Type B pancreatic cell (in vitro differentiated cells): ENCODE measurements at places on chromosomes 16 and 17. TPM values are rescaled to one million over a fixed set of nuclear protein-coding genes. Genes with fewer than 3 reads are reported as not detected.

DNA sequence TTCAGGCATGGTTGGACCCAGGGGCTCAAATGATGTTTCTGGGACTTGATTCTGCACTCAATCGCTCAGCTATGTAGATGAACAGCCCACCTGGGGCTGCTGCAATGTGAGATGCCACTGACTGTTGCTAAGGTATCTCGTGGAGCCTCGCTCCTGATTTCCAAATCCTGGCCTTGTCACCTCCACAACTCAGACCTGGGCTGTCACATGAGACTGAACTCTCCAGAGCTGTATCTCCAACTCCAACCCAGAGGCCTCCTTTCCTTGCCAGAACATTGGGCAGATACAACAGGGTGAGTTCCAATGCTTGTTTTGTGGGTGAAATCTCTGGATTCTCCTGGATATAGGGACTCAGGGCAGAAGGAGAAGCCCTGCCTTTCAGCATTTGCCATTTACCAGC lies 79.5 kb downstream of the GNAO1 start:
- no peak for DNase-seq

DNA sequence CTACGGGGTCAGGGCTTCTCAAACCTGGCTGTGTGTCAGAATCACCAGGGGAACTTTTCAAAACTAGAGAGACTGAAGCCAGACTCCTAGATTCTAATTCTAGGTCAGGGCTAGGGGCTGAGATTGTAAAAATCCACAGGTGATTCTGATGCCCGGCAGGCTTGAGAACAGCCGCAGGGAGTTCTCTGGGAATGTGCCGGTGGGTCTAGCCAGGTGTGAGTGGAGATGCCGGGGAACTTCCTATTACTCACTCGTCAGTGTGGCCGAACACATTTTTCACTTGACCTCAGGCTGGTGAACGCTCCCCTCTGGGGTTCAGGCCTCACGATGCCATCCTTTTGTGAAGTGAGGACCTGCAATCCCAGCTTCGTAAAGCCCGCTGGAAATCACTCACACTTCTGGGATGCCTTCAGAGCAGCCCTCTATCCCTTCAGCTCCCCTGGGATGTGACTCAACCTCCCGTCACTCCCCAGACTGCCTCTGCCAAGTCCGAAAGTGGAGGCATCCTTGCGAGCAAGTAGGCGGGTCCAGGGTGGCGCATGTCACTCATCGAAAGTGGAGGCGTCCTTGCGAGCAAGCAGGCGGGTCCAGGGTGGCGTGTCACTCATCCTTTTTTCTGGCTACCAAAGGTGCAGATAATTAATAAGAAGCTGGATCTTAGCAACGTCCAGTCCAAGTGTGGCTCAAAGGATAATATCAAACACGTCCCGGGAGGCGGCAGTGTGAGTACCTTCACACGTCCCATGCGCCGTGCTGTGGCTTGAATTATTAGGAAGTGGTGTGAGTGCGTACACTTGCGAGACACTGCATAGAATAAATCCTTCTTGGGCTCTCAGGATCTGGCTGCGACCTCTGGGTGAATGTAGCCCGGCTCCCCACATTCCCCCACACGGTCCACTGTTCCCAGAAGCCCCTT lies 10.9 kb downstream of the STH start:
- DNase-seq, result no peak

The PIMREG gene
- total RNA-seq, result 7.6 and 45.1 TPM in 2 replicates

The ALOXE3 gene
- total RNA-seq, result 0.14 TPM in 1 of 2 replicates, not detected in the other

DNA sequence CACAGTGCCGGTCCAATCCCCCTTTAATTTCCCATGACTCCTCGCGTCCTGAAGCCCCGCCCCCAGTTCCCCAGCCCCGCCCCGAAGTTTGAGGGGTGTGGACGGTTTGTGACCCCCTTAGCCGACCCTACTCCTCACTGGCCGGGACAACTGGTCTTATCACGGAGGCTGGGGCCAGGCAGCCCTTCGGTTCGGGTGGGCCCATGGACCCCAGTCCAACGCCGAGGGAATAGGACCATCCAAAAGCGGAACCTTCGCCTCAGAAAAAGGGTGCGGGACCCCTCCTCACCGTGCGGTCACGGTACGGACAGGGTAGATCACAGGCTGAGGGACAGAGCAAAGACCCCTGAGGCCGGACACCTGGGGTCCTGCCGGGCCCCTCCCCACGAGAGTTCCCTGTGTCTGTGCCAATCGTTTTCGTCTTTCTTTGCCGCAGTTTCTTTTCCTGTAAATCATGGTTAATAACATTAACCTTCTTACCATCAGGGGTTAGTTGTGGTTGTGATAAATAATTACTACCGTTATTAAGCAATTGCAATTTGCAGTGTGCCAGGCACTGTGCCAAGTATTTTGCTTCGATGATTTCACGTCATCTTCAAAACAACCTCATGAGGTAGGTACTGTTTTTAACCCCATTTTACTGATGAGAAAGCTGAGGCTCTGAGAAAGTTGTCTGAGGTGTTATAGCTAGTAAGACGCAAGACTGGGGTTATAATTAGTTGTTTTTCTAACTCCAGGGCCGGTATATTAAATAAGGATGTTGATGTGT lies 543 bp downstream of the TMUB2 start:
- DNase-seq, result no peak

DNA sequence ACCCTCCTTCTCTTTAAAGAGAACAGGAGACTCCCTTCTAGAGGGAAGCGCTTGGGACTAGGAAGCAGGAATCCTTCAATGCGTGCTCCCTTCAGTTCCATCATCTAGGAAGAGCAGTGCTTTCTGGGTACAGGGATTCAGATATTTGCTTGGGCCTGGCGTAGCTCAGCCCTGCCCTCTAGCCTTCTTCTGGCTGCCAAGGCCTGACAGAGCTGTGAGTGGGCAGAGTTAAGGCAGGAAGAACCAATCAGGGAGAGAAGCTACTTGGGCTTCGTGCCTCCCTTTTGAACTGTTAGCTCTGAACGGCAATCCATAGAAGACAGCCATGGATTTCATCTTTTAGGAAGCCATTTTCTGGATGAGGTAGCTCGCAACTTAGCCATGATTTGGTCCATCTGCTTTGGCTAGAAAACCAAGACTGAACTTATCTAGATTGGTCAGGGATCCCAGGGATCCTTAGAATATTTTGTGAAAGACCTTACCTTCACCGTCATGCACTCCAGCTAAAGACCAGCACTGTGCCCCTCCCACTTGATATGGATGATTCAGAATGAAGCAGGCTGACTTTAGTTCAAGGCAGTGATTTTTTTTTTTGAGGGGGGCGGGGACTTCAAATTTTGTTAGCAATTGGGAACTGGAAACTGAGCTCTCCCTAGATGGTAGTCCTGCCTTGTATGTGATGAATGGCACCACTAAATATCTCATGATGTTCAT lies 2.5 kb upstream of the CORO6 start:
- DNase-seq, result no peak

The POLR3K gene
- 12.6 and 17.6 TPM in 2 replicates for total RNA-seq

The SAMD14 gene
- total RNA-seq, result 2.2 and 14.1 TPM in 2 replicates

DNA sequence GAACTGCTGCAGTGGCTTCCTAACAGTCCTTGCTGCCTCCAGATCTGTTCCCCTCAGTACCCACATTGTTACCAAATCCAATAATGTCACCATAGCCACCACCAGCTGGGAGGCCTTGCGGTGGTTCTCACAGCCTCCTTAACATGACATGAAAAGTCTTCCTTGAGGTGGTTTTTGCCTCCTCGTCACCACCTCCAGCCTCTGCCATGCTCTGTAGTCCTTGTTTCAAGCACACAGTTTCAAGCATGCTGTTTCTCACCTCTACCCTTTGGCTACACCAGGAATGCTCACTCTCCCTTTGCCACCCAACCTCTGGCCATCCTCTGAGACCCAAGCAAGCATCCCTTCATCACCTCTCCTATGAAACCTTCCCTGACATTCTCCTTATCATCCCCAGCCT lies 47.2 kb downstream of the DNAH9 start:
- DNase-seq, result no peak

DNA sequence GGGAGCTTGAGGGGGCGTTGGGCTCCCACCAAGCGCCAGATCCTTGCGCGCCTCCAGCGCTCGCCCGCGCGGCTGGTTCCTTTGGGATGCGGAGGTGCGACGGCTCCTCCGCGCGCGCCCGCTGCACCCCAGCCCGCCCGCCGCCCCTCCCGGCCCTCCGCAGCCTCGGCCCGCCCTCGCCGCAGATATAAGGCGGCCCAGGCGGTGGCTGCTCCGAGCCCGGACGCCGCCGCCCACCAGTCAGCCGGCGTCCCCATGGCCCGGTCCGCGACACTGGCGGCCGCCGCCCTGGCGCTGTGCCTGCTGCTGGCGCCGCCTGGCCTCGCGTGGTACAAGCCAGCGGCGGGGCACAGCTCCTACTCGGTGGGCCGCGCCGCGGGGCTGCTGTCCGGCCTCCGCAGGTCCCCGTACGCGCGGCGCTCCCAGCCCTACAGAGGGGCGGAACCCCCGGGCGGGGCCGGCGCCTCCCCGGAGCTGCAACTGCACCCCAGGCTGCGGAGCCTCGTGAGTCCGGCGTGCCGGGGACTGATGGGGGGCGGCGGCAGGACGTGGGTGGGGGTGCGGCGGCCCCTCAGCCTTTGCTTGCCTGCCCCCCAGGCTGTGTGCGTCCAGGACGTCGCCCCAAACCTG lies at the start of gene NPB:
NPB (plus strand) TSS at position 216 of the 630 bp plus-strand sequence; CDS start at position 256, 40 bp downstream.
- DNase-seq, result no peak

- DNase-seq, result no peak
Measured at GRCh38 chr17:41338961-41339485, 11.6 kb downstream of the KRT33A start.

- no peak for DNase-seq
Measured at GRCh38 chr17:35784895-35785294, 10.5 kb downstream of the MMP28 start.

DNA sequence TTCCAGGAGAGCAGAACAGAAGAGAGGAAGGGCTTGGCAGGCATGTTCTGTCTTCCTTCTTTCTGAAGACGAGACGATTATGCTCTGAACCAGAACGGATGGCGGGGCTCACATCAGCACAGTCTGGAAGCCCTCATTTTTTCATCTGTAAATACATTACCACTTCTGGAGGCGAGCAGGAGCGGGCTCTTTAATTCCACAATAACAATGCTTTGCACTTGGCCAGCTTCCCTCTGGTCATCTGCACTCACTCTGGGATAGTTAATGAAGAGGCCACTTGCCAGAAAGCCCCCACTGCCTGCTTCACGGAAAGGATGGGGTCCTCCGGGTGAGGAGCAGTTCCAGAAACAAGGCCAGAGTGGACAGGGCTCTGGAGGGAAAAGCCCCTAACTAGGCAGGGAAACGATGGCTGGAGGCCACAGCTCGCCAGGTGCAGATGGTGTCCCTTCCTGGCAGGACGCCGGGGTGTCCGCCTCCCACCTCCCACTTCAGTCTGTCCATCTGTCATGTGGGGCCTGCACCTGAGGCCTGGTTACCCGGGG lies 13.1 kb upstream of the BCAR1 start:
- no peak for DNase-seq

- DNase-seq, result no peak
Measured at GRCh38 chr16:84672276-84673202, 24.2 kb downstream of the KLHL36 start.

DNA sequence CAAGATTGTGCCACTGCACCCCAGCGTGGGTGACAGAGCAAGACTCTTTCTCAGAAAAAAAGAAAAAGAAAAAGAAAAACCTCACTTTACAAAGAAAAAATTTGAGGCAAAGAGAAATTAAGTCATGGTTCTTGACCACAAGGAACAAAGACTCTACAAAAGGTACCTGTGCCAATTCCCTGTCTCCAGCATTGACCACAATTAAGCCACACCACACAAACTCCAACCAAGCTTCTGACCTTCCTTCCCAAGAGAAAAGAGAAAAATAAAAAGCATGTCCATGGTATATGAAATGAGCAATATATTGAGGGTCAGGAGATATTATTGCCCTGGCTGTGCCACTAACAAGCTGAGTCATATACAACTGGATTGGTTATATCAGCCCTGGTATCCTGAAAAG lies 146.3 kb upstream of the NOG start:
- no peak for DNase-seq

DNA sequence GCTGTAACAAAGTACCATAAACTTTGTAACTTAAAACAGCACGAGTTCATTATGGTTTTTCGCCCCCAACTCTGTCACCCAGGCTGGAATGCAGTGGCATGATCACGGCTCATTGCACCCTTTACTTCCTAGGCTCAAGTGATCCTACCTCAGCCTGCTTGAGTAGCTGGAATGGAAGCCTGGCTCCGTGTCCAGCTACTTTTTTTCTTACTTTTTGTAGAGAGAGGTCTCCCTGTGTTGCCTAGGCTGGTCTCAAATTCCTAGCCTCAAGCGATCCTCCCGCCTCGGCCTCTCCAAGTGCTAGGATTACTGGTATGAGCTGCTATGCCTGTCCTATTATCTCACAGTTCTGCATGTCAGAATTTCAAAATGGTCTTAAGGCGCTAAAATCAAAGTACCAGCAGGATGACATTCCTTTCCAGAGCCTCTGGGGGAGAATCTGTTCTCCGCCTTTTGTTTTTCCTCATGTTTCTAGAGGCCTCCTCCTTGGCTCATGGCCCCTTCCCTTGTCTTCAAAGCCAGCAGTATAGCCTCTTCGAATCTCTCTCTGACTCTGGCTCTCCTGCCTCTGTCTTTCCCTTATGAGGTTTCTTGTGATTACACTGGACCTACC lies 10.1 kb upstream of the PRM1 start:
- no peak for DNase-seq

GRCh38 chr16:27179500-27180072 lies 23.7 kb upstream of the KDM8 start:
- peak; percentile 73 for DNase-seq

GRCh38 chr16:52816993-52817392 lies 235.7 kb downstream of the CHD9NB start:
- DNase-seq, result no peak

GRCh38 chr17:77190576-77190975 lies 49.8 kb downstream of the SEC14L1 start:
- no peak for DNase-seq

- DNase-seq, result no peak
Measured at GRCh38 chr17:73706858-73707257, 62.6 kb upstream of the SDK2 start.

The ABCC12 gene
- total RNA-seq, result 0.10 TPM in 1 of 2 replicates, not detected in the other

- no peak for DNase-seq
Measured at GRCh38 chr17:34647511-34647910, 68.1 kb downstream of the TMEM132E start.

DNA sequence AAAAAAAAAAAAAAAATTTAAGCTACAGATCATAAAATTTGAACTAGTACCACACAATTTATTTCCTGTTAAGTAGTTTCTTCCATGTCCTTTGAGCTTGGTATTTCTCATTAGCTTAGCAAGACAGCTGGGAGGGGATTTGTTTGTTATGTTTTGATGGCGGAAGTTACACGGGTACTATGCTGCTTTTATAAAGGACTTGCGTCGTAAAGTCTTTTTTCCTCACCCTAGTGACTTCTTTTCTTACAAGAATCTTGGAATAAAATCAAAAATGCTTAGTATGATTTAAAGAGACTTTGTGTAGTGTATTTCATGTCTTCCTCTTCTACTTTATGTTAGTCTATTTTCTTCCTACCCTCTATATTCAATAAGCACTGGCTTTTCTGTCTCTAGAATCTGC lies 89.1 kb downstream of the NLK start:
- DNase-seq, result no peak
